ENCODE measurements at places on chromosomes 2 and 18.

- DNase-seq = no peak
Measured at GRCh38 chr18:9429662-9429993, 45.7 kb upstream of the RALBP1 start.

GRCh38 chr2:203909261-203909967, 27.1 kb upstream of the ICOS start:
- DNase-seq = peak; percentile 3

DNA sequence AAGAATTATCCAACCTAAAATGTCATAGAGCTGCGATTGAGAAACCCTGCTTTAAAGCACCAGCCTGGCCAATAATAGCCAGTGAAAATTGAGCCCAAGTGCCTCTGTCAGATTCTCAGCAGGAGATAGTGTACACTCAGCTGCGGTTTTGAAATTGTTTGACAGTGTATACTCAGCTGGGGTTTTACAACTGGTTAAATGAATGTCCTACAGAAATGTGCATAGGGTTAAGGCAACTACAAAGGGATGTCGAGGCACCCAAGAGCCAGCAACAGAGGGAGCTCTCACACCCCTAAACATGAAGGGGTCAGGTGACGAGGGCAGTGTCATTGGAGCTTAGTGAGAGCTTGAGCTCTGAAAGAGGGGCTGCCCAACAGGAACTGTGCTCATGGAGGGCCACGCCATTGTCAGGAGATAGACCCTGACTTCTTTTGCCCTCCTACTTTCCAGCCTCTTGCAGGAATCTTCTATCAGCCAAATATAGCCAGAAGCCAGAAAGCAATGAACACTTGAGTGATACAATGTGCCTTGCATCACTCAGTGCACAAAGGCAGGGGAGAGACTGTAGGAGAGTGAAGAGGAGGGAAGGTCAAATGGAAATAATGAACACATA, 15.1 kb downstream of the ACTG2 start:
- no peak for DNase-seq

DNA sequence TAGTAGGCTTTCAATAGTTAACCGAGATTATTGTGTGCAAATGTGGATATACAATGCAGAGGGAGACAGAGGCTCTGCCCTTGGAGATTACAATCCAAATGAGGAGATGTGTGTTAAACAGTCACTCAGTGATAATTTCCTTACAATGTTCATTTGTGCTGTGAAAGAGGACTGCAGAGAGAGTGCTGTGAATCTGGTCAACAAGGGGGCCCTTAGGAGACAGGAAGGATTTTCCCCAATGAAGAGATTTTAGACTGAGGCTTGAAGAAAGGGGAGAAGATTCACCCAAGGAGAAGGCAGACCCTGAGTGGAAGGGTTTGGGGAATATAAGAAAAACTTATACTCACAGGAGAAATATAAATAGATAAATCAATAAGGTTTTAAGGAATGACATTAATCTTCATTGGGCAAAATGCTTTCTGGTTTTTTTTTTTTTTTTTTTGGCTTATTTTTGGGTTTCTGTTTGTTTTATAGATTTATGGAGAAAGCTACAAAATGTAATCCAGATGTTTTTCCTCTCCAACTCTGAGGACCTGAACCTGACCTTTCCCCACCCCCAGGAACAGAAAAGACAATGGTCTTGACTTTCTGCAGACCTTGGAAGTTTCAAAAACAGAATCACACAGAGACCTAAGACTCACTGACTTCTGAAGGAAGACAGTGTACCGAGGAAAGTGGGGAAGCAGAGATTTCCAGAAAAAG, 151.3 kb upstream of the SERPINE2 start:
- no peak for DNase-seq

GRCh38 chr2:233369897-233370685, 15.8 kb downstream of the DGKD start:
- no peak for DNase-seq

- DNase-seq = no peak
Measured at GRCh38 chr2:186726938-186727337, 33.1 kb downstream of the FAM171B start.

DNA sequence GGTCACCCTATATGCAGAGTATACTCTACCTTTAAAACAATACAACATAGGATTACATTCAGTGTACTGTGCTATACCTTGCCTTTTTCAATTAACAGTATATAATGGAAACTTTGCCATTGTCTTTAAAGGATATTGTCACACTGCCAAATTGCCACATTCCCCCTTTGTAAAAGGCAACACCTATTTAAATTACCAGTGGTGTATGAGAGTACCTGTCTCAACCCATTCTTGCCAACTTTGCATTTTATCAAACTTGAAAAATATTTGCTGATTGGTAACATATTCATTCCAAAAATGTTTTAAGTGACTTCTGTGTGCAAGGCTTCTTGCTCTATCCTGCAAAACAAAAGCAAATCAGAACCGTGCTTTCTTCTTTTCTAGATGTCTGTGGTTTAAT, 92.9 kb downstream of the FMNL2 start:
- no peak for DNase-seq

DNA sequence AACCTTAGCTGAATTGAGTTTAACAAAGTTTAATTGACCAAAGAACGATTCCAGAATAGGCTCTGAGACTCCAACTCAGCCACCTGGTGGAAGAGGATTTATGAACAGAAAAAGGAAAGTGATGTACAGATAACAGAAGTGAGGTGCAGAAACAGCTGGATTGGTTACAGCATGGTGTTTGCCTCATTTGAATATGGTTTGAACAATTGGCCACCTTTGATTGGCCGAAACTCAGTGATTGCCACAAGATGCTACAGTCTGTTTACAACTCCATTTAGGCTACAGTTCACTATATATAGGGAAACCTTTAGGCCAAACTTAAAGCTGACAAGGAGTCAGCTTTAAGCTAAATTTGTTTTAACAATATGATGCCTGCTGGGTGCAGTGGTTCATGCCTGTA, 28.1 kb upstream of the SLC35G4 start:
- DNase-seq = no peak

- no peak for DNase-seq
Measured at GRCh38 chr2:185738679-185739472, at the start of gene FSIP2. TSS of gene FSIP2 (plus strand) at chr2:185738804. CDS start at chr2:185738895, 91 bp downstream.

- DNase-seq = peak; percentile 10
Measured at GRCh38 chr2:164913640-164914350, 41.5 kb downstream of the SLC38A11 start.

DNA sequence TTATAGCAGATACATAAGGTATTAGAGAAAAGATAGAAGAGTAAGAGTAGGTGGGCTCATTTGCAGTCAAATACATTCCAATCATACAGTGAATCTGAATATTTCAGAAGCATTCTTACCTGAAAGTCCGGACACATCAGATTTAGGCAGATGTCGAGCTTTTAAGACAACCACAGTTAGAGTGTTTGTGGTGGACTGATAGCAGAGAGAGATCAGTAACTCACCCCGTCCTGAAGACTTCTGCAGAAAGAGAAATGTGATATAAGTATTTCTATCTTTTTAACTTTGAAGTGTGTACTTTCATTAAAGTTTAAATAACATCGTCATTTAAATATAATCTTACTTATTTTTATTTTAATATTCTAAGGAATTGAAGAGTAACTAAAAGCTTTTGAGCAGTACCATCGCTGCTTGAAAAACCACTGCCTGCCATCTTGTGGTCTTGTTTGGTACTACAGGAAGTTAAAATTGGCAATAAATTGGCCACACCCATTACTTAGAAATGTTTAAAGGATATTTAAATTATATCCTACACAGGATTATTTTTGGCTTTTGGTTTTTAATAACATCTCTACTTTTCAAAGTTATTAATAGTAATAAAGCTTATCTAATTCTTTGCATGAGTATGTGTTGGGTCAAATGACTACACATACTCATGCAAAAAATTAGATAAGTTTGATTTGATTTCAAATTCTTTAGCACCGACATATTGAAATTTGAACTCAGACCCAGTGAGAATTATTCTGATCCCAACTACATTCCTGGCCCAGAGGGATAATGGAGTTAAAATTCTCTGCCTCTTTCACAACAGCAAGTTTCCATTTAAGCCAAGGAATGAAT, 5.5 kb downstream of the SYT4 start:
- DNase-seq = peak; percentile 16

DNA sequence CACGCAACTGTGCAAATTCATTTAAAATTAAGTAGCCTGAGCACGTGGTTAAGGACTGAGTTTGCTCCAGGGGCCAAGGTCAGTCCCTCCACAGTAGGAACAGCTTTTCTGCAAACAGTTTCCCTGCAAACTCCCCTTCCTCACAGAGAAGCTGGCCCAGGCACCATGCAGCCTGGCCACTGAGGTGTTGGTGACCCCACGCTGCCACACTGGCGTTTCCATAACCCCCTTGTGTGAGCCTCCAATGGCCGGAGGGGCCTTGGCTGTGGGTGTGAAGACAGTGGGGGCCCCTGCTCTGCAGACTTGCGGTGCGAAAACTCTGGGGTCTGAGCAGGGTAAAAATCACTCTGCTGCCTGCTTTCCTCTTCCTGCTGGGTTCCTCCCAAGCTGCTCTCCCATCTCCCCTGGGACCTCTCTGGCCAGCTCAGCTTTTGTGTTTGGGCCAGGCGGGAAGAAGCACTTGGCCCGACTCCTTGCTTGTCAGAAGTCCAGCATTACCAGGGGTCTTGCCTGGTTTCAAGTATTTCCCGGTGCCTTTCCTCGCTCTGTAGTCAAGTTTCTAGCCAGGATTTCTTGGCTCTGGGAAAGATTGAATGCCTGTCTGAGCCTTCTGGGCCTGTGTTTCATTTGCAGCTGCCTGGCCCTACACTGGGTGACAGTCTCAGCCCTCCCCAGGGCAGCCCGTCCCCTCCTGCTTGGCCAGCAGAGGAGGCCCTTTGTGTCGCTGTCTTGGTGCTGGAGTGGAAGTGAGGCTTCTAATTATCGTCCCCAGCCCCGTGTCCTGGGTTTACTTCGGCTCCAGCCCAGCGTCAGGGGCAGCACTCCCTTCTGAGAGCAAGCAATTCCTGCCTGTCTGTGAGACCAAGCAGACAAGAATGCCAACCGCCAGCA, 131.4 kb upstream of the SLC1A4 start:
- DNase-seq = no peak

GRCh38 chr2:202221873-202222272, 16.5 kb downstream of the SUMO1 start:
- DNase-seq = no peak

- DNase-seq = peak; percentile 59
Measured at GRCh38 chr2:7906431-7906830, 775.4 kb upstream of the ID2 start.

DNA sequence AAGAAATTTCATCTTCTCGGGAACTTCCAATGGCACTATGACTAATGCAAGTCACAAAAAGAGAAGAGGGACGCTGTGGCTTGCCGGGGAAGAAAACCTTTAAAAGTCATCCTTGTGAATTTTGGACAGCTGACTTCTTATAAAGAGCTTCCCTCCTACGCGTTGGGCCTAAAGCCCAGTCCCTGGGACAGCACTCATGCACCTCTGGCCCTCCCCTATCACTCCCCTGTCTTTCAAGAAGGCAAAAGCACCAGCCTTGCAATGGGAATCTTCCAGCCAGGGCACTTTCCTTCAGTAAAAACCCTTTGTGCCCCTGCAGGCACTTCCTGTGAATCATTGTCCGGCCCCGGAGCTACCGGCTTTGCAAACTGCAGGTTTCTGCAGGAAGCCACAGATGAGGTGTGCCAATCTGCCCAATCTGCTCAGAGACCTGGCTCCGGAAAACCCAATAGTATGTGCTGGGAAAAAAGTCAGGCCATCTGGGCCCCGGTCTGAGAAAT, 7.1 kb downstream of the MREG start:
- DNase-seq = no peak

DNA sequence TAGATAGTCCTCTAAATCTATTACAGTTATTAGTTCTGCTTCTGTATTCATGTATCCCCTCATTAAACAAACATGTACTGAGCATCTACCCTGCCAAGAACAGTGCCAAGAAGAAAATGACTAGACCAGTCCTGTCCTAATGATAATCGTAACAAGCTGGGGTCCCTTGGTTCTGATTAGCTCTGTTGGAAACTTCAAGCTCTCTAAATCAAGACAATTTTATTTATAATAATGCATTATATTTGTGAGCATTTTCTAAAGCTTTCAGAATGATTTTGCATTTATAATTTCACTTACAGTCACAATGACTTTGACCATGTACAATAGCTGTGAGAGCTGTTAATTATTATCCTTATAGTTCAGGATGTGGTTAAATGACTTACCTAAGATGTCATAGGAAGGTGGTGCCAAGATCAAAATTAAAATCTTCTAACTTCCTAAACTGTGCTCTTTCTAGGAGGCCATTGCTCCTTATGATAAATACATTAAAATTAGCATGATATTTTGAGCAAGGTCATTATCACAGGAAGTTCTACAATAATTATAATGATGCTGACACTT, 336.5 kb upstream of the SLC39A10 start:
- DNase-seq = no peak

GRCh38 chr2:219149667-219150066, 10.9 kb downstream of the NHEJ1 start:
- peak; percentile 2 for DNase-seq

- DNase-seq = no peak
Measured at GRCh38 chr2:151217343-151217742, 44.3 kb downstream of the RBM43 start.

GRCh38 chr18:62610351-62610700, 87.5 kb downstream of the ZCCHC2 start:
- no peak for DNase-seq

GRCh38 chr18:58095655-58096054, 51.6 kb downstream of the NEDD4L start:
- no peak for DNase-seq

DNA sequence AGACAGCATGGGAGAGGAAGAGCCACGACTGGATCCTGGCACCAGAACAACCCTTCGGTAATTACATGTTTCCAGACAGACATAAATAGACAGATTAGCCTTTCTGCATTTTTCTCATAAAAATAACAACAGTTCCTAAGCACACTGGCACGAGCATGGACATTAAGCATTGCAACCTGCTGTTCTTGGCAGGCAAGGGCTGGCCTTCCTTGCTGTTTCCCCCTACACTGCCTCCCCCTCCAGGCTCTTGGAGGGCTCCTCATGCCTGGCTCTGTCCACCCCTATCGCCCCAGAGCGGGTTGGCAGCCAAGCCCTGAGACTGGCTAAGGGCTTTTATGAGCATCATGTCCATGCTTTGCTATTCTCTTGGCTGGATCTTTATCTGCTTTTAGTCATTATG, 89.6 kb downstream of the TTC32 start:
- no peak for DNase-seq

DNA sequence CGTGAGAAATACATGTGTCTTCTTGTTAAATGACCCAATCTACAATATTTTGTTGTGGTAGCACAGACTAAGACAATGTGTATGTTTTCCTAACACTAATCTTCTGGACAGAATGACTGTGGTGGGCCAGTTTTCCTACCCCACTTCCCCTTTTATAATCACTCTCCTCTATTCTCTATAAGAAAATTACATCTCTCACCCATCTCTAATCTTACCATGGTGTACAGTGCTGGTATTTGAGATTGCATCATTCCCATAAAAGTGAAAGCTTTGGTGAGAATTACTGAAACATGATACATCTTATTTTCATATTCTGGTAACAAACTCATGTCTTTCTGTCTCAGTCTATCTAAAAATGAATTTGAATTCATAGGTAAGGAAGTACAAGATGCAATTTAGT, 40.5 kb downstream of the CAVIN2 start:
- no peak for DNase-seq

GRCh38 chr2:180728928-180729559, 251.4 kb upstream of the UBE2E3 start:
- DNase-seq = no peak

GRCh38 chr2:204340511-204340910, 204.8 kb upstream of the PARD3B start:
- no peak for DNase-seq

- peak; percentile 67 for DNase-seq
Measured at GRCh38 chr18:33116376-33116775, 324.1 kb downstream of the CCDC178 start.

- DNase-seq = no peak
Measured at GRCh38 chr18:44609181-44609941, 71.3 kb upstream of the SETBP1 start.

GRCh38 chr2:84849271-84849952, 31.5 kb downstream of the TRABD2A start:
- no peak for DNase-seq

All from NCI-H1105 (cell line).